Stimulated activated CD4-positive, alpha-beta T cell treated with anti-CD3 and anti-CD28 coated beads, Interleukin-12 subunit alpha, Interleukin-12 subunit beta, amount 100 ng/mL, for 24 hours (primary cell): ENCODE measurements at places on chromosomes 7 and 10.
A peak's percentile ranks its signal among the peaks of the same experiment; 100 is the strongest.

DNA sequence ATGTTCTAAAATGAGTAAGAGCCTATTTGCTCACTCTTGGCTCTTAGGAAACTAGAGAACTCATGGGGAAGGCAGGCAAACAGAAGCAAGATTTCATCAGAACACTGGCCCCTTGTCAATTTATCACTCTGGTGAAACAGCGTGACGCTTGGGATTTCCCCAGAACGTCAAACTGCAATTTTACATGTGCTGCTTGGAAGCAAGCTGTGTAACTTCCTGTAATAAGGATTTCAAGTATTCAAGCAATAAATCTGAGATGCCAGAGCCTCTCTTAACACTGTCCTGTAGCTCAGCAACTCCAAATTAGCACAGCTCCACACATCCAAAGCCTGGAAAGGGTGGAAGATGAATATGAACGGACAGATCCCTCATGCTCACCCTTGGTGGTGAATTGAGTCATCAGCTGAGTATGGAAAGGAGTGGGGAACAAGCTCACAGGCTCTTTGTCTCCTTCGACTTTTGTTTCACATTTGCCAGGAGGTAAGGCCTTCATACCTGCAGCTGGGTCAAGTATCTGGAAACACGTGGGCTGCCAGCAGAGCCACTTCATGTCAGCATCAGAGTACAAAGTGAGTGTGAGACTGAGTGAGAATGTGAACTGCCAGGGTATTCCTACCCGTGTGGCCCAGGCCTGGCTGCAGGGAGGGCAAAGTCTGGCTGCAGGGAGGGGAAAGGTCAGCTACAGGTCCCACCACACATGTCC lies 140.4 kb upstream of the NAMPT start:
- DNase-seq, result peak; percentile 70

DNA sequence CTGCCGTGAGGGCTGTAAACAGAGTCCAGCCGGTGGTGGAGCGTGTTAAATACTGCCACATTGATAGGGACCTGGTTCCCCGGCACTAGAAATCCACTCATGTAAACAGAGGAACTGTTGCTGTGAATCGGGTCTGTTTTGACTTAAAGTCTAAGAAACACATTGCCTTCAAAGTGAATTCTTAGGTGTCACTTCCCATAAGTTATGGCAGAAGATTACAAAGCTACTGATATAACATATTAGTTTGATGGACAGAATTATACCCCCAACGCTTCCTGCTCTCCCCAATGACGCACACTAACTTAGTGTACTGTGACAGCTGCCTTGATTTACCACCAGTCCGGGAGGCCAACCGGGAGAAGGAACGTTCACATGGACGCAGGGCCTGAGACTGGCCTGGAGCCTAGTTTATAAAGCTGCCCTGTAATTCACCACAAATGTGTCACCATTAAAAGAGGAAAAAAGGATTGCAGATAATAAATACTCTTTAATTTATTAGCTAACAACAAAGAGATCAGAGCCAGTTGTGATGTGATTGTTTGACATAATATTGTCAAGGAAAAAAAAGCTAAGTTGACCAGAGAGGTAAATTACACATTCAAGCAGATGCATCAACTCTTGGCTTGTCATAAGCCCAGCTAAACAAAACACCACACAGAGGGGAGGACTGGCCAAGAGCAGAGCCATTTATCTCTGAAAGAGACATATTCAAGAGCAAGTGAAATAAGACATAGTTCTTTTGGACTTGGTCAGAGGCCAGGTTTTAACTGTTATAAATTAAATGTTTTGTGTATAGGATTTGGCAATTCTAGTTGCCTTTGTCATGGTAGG lies 820.6 kb downstream of the LRMDA start:
- DNase-seq, result no peak

GRCh38 chr7:70542750-70543376 lies 589.1 kb upstream of the GALNT17 start:
- DNase-seq, result no peak

DNA sequence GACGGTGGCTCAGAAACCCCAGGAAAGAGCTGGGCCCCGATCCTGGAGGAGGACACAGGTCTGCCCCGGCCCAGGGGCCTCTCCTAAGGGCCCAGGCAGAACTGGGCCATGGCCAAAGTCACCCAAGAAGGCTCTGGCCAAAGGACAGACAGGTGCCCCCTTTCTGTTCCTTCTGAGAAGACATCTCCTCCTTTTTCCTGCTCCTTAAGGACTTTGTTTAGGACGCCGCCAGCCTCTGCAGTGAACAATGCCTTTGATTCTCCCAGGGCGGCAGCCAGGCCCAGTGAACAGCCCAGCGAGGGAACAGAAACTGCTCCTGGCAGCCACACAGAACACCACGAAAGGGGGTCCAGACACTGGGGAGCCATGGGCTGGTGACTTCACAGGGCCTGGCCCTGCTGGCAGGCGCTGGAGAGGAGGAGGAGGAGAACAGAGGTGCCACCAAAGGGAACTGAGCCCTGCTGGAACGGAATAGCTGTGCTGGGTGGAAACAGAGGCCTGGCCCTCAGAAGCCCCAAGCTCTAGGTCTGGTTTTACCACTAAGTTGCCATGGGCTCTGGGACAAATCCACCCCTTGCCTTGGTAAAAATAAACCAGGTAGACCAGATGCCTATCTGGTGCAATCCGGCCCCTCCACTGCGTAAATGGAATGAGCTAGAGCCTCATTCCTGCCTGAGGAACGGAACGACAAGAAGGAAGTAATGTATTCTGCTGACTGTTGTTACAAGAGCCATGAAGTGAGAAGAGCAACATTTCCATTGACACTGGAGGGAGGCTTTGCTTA lies 163.3 kb upstream of the RHEB start:
- DNase-seq, result no peak

DNA sequence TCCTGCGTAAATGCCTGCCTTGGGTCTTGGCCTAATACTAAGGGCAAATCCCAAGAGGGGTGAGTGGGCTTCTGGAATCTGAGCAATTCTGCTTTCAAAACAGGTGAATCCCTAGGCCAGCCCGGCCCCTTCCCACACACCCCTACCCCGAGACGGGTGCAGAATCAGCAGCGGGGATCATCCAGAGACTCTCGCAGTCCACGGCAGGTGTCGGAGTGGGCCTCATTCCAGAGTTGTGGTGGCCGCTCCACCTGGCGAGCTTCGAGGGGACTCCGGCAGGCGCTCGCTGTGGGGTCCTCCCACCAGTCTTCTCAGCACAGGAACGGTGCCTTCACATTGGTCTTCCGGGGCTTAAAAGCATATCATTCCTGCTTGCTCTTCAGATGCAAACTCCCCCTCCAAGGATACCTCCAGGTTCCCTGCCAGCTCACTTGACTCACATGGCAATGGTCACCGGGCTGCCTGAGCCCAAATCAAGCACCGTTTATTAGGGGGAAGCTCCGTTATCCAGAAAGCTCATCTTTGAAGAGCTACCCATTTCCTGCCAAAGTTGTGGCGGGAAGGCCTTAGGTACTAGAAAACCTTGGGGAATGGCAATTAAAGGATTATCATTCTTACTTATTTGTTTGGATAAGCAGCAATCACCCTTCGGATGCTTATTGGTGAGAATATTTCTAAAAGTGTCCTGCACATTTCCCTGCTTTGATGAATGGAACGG lies 67.6 kb downstream of the PRKAG2 start:
- DNase-seq, result no peak
